Peyer's patch (tissue), 4 donors: ENCODE measurements at places on chromosomes 16 and 17. TPM values are rescaled to one million over a fixed set of nuclear protein-coding genes. Genes with fewer than 3 reads are reported as not detected.

Gene PABPN1L
- total RNA-seq, result not detected

Gene SMPD3
- 201 TPM for total RNA-seq

Gene USP43
- total RNA-seq, result 24.1 TPM

- DNase-seq, result peak; percentile 71
Observed at GRCh38 chr17:72477491-72477890, 356.7 kb downstream of the SOX9 start.

DNA sequence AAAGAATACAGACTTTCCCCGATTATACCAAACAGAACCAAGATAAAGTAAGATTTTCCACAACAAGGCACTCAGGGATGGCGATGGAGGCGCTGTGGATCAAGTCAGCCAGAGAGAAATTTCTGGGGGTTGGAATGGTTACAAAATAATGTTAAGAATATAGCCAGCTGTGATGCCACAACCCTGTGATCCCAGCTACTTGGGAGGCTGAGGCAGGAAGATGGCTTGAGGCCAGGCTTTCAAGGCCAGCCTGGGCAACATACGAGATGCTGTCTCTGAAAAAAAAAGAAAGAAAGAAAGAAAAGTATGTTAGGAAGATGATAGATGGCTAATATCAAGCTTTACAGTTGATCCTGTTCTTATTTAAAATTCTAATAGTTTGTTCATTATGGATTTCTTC lies 10.6 kb upstream of the ALOX12 start:
- no peak for DNase-seq

DNA sequence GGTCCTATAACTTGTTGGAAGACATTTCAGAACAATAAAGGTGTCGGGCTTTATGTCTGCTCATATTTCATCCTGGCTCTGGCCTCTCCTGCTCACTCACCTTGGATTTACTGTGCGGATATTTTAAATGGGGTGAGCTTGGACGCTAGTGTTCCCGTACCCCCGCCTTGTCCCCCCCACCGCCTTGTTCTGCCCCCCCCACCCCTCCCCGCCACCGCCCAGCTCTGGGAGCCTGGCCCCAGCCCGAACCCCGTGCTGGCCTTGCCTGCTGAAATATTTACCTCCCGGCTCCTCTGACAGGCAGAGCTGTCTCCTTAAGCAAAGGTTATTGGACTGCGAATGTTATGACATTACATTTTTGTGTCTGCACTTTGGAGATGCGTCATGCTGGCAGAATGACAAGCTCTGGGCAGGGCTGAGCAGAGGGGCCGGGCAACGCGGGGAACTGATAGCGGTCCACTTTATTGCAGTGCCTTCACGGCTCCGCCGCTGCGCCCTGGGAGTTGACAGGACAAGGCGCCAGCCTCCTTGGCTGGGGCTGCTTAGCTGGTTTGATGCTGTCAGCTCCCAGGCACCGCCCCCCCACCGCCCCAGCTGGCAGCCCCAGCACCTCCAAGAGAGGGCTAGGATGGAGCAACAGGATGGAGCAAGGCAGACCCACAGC lies 222.5 kb upstream of the GSE1 start:
- peak; percentile 43 for DNase-seq

DNA sequence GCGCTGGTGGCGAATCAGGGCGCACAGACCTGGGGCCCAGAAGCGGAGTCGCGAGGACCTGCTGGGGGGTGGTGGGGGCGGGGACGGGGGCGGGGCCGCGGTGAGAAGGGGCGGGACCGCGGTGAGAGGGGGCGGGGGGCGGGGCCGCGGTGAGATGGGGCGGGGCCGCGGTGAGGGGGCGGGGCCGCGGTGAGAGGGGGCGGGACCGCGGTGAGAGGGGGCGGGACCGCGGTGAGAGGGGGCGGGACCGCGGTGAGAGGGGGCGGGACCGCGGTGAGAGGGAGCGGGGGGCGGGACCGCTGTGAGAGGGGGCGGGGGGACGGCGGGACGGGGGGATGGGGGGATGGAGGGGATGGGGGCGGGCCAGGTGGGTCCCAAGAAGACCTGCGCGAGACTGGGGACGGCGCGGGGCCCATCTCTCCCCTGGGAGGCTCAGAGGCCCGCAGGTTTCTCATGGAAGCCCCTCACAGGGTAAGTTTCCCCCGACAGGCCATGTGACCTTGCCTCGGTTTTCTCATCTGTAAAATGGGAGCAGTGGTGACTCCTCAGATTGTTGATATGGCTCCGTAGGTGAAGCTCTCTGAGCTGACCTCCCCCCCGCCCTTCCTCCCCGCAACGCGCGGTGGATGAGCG lies 28.6 kb upstream of the DBNDD1 start:
- peak; percentile 45 for DNase-seq

DNA sequence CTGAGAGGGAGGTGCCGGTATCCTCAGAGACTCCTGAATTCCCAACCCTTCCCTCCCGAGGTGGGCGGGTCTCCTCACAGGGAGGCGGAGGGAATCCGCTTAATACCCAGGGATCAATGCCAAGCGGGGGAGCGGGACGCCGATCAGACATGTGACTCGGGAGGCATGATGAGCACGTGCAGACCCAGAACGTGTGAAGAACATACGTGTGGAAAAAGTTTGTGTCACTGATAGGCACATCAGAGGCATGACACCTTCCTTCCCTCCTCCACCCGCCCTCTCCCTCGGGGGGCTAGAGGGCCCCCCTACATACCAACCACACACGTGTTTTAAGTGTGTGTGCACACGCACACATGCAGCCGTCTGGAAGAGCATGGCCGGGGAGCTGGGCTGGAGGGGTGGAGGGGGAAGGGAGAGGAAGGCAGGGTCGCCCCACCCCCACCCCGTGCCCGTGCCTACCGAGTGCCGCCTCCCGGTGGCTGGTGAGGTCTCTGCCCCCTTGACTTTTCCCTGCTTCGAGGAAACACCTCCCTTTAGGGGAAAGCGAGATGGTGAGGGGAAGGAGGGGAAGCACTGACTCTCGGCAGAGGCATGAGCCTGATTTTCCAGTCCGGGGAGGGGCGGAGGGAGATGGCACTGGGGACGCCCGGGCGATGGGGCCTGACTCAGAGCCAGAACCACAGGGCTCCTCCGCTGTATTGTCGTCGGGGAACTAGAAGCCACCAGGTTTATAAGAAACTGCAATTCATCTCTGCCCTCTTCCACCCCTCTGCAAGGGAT lies 12.1 kb upstream of the TBX21 start:
- DNase-seq, result peak; percentile 66

DNA sequence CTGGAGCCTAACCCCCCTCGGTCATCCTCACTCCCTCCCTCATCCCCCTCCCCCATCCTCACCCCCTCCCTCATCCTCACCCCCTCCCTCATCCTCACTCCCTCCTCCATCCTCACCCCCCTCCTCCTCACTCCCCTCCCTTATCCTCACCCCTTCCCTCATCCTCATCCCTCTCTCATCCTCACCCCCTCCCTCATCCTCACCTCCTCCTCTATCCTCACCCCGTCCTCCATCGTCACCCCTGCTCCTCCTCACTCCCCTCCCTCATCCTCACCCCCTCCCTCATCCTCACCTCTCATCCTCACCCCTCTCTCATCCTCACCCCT lies 571 bp downstream of the PRSS33 start:
- no peak for DNase-seq

GRCh38 chr17:56426901-56427300 lies 166.6 kb upstream of the NOG start:
- no peak for DNase-seq

DNA sequence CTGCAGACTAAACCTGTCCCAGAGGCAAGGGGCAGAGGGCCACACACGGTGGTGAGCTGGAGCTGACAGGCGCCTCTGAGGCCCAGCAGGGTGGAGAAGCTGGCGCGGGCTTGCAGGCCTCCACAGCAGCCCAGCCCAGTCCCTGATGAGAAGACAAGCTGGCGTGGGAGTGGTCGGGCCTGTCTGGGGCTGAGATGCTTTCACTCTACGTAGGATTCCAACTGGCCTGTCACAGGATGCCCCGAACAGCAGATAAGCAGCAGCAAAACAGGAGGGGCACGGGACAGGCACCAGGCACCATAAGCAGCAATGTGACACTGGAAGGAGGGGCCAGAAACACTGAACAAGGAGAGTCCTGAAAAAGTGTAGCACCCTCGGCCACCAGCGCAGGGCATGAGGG lies 40.1 kb downstream of the PEMT start:
- DNase-seq, result no peak
